ENCODE measurements at places on chromosomes 6 and 20.
A peak's percentile ranks its signal among the peaks of the same experiment; 100 is the strongest.

- DNase-seq = no peak
These were observed 142.9 kb upstream of the RNF217 start for GRCh38 chr6:124819346-124819745.

GRCh38 chr6:100257793-100258395 lies 206.8 kb downstream of the SIM1 start:
- peak; percentile 48 for DNase-seq

- no peak for DNase-seq
These were observed 8.3 kb downstream of the VEGFA start for GRCh38 chr6:43778131-43778855.

DNA sequence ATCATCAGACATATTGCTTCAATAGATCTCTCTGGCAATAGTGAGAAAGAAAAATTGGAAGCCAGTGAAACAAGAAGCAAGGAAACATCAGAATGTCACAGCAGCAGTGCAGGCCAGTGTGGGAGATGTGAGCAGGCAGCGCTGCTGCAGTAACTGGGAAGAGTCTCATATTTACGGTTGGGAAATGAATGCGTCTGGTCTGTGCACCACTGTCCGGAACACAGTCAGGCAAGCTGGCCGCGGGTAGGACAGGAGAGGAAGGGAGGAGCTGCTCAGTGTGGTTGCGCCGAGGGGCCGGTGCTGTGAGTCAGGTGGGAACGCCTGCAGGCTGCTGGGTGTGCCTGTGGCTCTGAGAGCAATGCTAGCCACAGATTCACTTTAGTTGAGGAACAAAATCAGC lies 6.4 kb upstream of the PSMG4 start:
- DNase-seq = no peak

DNA sequence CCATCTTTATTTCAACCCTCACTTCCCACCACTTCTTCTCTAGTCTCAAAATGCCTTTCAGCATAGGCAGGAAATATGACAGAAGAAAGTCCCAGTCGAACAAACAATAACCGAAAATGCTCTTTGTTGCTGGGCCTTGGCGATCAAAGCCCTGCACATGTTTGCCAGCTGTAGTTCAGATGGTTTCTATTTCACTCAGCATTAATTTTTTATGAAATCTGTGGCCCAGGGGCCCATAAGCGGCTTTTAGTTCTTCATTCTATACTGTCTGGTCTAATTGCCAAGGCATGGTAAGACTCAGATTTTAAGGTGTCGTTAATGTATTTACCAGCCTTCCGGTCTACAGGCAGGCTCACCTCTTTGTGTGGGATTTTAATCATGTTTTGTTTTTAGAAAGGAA lies 10.9 kb upstream of the F13A1 start:
- no peak for DNase-seq

DNA sequence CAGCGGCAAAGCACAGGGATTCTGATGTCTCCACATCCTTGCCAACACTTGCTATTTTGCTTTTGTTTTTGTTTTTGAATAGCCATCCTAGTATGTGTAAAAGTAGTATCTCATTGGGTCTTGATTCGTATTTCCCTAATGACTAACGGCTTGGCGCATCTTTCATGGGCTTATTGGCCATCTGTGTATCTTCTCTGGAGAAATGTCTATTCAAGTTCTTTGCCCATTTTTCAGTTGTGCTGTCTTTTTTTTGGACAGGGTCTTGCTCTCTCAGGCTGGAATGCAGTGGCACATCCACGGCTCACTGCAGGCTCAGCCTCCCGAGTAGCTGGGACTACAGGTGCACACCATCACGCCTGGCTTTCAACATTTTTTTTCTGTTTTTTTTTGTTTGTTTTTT lies 17.4 kb downstream of the TCFL5 start:
- DNase-seq = no peak

DNA sequence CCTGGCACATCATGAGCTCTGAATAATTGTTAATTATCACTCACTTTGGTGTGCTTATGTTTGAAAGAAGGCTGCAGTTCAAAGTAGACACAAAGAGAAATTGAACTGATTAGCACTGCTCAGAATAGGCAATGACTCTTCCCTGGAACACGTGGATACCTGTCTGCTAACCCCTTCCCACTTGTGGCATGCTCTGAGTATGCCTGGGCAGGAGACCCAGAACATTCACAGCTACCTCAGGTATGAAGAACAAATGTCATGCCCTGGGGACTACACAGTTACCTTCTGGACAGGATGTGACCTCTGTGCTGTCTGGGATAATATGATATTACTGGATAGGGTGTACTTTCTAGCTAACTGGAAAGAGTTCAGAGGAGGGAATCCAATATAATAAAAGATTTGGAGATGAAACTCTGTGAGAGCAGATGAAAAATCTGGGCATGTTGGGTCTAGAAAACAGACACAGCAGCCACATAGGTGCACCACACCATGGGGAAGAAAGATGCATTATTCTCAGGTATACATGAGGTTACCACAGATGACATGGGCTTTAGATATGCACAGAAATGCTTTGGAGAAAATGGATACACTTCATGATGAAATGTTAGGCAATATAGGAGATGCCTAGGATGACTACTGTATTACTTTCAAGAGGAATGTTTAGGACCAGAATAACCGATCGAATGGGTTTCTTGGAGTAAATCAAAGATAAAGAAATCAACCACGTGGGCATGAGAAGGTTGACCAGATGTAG lies 324.2 kb upstream of the PREP start:
- DNase-seq = no peak

GRCh38 chr20:49951151-49951550 lies 15.0 kb downstream of the RNF114 start:
- peak; percentile 46 for DNase-seq

GRCh38 chr6:37473364-37474095 lies 26.2 kb downstream of the CCDC167 start:
- no peak for DNase-seq

GRCh38 chr6:150600301-150601017 lies 774 bp downstream of the PLEKHG1 start:
- DNase-seq = peak; percentile 69

- no peak for DNase-seq
These were observed 79.5 kb upstream of the ATXN1 start for GRCh38 chr6:16840725-16841124.

- DNase-seq = no peak
These were observed 91.6 kb upstream of the DST start for GRCh38 chr6:56734335-56734734.

GRCh38 chr6:31534011-31534410 lies 5.2 kb downstream of the MCCD1 start:
- no peak for DNase-seq

DNA sequence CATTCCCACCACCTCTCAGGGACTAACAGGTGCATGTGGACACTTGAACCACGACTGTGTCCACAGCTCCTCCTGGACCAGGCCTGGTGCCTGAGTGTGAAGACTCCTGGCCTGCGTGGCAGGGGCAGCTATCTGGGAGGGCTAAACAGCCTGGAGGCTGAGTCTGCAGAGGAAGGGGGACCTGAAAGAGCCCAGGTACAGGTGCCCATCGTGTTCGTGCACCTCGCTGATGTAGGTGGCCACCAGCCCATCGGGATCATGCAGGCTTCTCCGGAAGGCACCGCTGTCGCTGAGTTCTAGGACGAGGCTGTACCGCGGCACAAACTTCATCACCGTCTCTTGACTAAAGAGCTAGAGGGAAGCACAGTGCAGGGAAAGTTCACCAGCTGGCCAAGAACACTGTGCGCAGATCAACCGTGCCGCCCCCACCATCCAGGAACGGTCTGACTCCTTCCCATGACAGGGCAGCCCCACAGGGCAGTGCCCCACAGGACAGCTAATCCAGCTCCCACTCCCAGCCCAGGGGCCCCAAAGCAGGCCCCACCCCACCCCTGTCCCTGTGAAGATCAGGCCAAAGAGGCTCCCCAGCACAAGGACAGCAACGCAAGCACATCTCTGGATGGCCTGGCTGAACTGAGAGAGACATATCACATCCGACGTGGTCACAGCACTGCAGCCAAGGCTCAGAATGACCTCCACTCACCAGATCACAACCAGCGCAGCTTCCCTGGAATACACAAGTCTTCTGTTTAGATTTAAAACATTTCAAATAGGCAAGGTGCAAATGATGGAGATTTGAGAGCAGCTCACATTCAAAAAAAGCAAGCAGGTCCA lies 14.8 kb downstream of the CST7 start:
- DNase-seq = no peak

DNA sequence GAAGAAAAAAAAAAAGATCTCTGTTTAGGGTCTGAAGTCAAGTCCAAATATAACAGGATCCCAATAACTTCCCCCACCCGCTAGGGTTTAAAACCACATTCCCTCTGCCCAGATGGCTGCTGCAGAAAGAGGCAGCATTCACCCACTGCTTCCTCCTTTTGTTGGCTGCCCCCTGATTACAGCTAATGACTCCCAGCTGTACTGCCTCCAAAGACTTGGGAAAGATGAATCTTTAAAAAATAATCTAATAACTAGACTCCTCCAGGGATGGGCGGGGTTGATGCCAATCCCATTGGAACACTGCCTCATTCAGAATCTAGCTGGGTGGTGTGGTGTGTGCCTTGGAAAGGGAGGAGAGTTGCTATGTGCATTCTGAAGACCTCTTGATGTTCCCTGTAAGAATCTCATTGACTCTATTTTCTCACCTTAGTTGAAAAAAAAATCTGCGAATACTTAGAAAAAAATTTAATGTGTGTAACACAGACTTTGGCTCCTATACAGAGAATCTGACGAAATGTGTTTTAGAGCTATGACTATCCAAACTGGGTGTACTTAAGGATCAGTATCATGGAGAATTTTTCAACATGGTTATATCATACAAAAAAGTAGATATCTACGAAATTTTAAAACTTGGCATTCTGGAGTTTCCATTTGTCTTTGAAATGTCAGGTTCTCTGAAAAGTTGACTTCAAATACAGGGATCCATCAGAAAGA lies 174.0 kb downstream of the RNF144B start:
- DNase-seq = no peak

GRCh38 chr6:2197177-2197671 lies 48.2 kb downstream of the GMDS start:
- no peak for DNase-seq

DNA sequence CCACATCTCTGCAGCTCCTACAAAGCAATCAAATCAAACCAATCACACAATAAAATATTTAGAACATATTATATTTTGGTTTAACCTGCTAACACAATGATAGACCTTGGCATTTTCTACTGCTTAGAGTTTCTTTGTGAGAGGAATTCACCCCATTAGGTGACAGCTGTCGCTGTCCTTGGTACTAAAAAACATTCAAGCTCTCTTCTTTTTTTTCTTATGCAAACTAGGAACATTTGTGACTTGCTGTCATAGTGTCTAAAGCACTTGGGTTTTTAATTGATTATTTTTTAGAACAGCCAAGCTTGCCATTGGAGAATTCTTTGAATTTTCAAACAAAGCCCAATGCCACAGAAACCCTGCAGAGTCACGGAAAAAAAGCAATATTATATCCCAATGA lies 46.4 kb downstream of the CNR1 start:
- DNase-seq = no peak

GRCh38 chr6:127539272-127539671 lies 20.1 kb upstream of the MTCL3 start:
- no peak for DNase-seq

GRCh38 chr6:135117413-135117968 lies 62.9 kb upstream of the HBS1L start:
- DNase-seq = peak; percentile 90

DNA sequence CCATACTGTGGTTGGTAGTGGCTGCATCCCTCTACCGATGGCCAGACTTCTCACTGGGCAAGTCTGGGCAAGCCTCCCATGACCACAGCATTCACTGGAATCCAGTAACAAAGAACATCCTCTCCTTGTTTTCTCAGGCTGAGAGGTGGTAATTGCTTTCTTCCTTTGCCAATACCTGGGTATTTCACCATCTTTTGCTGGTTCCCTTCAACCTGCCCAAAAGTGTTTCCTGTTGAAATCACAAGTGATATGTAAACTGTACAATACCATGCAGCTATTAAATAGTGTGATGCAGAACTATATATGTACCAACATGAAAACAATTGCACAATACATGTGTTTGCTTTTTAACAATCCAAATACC lies at the start of gene PTCHD4:
PTCHD4 (minus strand) TSS at position 55 of the 364 bp plus-strand sequence. CDS start 42,240 bp downstream, outside the sequence.
- no peak for DNase-seq

- DNase-seq = no peak
These were observed 201.3 kb upstream of the BTBD3 start for GRCh38 chr20:11716239-11716944.

- no peak for DNase-seq
These were observed 46.8 kb downstream of the EIF2S2 start for GRCh38 chr20:34065260-34065659.

GRCh38 chr20:59585714-59586409 lies 18.5 kb upstream of the PHACTR3 start:
- no peak for DNase-seq

DNA sequence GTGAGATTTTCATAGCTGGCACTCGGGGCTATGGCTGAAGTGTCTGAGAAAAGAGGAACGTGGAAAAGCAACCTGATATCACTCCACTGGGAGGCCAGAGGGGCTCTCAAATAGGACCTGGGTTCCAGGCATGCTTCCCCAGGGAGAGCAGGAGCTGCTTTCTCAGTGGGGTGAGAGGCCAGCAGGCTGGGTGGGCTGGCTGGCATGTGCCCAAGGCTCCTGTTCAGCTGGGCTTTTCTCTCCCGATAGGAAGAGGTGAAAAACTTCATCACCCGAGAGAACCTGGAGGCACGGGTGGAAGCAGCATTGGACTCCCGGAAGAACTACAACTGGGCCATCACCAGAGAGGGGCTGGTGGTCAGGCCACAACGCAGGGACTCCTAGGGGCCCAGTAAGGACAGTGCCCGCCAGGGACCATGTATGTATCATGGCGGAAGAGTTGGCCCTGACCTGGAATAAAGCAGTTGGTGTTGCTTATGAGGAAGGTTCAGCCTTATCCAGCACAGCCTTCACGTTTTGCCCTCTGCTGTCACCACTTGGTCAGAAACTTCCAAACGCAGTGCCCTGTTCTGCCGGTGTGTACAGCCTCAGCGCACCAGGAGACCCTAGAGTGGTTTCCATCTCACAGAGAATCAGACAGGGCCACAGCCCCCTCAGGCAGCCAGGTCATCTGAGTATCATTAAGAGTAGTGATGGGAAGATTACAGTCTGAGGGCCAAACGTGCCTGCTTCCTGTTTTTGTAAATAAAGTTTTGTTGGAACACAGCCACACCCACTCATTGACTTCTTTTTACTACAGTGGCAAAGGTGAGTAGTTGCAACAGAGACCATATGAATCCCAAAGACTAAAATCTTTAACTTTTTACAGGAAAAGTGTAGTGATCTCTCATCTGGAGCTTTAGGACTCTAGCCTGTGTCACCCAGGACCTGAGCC lies 1.9 kb downstream of the MRPS26 start:
- DNase-seq = no peak

DNA sequence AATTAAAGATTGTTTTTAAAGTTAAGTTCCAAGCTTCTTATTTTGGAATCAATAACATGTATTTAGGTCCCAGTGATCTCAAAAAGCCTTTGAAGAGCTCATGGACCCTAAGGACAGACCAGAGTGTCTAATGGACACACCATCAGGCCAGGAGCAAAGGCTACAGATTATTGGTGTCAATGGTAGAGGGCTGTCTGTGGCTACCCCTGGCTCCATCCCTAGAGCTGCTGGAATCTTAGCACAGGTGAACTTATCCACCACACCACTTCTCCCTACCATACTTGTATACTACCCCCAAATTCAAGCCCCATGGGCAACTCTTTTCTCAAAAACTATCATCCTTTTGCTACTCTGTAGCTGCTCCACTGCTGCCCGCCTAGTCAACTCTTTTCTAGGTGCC lies 79.4 kb upstream of the BEND6 start:
- DNase-seq = no peak

Data from activated CD4-positive, alpha-beta T cell treated with anti-CD3 and anti-CD28 coated beads, Interleukin-2, Interleukin-6, amounts not matched to agents 100 ng/mL and 50 ng/mL, durations not matched to agents 16 hours and 8 hours (primary cell).